ENCODE measurements at places on chromosomes 13 and 19. TPM values are rescaled to one million over a fixed set of nuclear protein-coding genes. Genes with fewer than 3 reads are reported as not detected.

- H3K4me1 ChIP-seq: peaks cover 14% of the 10 kb centered on the region
- no peak for DNase-seq
- H3K4me3 ChIP-seq: peak overlapping the region; percentile 3
- H3K27me3 ChIP-seq: no peaks in the 10 kb centered on the region
- H3K36me3 ChIP-seq: peaks cover 48% of the 10 kb centered on the region
- H3K27ac ChIP-seq: no peak overlapping the region
These were observed 2.8 kb downstream of the USF2 start for GRCh38 chr19:35271546-35271945.

- H3K36me3 ChIP-seq: no peaks in the 10 kb centered on the region
- no peak overlapping the region for H3K27ac ChIP-seq
- no peaks in the 10 kb centered on the region for H3K4me1 ChIP-seq
- no peaks in the 10 kb centered on the region for H3K27me3 ChIP-seq
These were observed 70.5 kb downstream of the CCDC70 start for GRCh38 chr13:51932231-51932630.

- H3K4me1 ChIP-seq: no peaks in the 10 kb centered on the region
- DNase-seq: no peak
- H3K36me3 ChIP-seq: no peaks in the 10 kb centered on the region
- no peak overlapping the region for H3K27ac ChIP-seq
These were observed 24.6 kb downstream of the FLT1 start for GRCh38 chr13:28470296-28470695.

SIGLEC10 gene
- 0.92 TPM for total RNA-seq

GRCh38 chr13:32354040-32354439, 38.7 kb downstream of the BRCA2 start:
- no peak for DNase-seq
- no peak overlapping the region for H3K4me3 ChIP-seq
- no peaks in the 10 kb centered on the region for H3K27me3 ChIP-seq
- H3K27ac ChIP-seq: no peak overlapping the region
- H3K36me3 ChIP-seq: peaks cover 37% of the 10 kb centered on the region

- H3K27me3 ChIP-seq: peaks cover 32% of the 10 kb centered on the region
- H3K27ac ChIP-seq: no peak overlapping the region
- no peaks in the 10 kb centered on the region for H3K36me3 ChIP-seq
- no peak for DNase-seq
- H3K4me1 ChIP-seq: no peaks in the 10 kb centered on the region
- H3K4me3 ChIP-seq: no peak overlapping the region
These were observed 27.3 kb upstream of the TPP2 start for GRCh38 chr13:102569488-102569887.

AMH gene
- total RNA-seq: 12.1 TPM

RAB3A gene
- total RNA-seq: 6.2 TPM

- H3K4me3 ChIP-seq: no peak overlapping the region
- no peak for DNase-seq
- H3K27ac ChIP-seq: no peak overlapping the region
- no peaks in the 10 kb centered on the region for H3K36me3 ChIP-seq
- peaks cover 2% of the 10 kb centered on the region for H3K27me3 ChIP-seq
These were observed 93.3 kb upstream of the UBL3 start for GRCh38 chr13:29943686-29944085.

APOC4 gene
- total RNA-seq: not detected

DNA sequence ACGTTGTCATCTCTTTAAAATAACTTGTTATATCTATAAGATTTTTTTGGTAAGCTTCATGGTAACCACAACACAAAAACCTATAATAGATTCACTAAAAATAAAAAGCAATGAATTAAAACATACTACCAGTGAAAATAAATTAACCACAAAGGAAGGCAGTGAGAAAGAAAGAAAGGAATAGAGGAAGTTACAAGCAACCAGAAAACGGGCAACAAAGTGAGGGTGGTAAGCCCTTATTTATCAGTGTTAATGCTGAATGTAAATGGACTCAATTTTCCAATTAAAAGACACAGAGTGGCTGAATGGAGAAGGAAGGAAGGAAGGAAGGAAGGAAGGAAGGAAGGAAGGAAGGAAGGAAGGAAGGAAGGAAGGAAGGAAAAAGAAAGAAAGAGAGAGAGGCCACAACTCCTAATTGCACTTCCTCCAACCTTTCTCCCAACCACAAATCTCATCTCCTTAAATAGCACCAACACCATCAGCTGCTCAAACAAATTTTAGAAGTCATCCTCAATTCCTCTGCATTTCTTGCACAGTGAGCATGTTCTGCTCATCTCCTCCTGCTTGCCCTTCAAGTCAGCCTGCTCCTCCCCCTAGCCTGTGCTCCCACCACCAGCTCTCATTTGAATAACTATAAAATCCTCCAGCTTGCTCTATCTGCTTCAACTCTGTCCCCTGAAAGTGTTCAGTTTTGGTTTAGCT, 48.6 kb downstream of the CCNA1 start:
- H3K27ac ChIP-seq: no peak overlapping the region
- no peaks in the 10 kb centered on the region for H3K4me1 ChIP-seq
- DNase-seq: no peak
- H3K36me3 ChIP-seq: no peaks in the 10 kb centered on the region

- no peak for DNase-seq
- no peak overlapping the region for H3K27ac ChIP-seq
- no peak overlapping the region for H3K4me3 ChIP-seq
- H3K27me3 ChIP-seq: no peaks in the 10 kb centered on the region
- H3K36me3 ChIP-seq: no peaks in the 10 kb centered on the region
These were observed 591.9 kb downstream of the DACH1 start for GRCh38 chr13:71274923-71275608.
